Panc1 (cell line): ENCODE measurements at places on chromosomes 1 and 21.

GRCh38 chr1:29519788-29520110, 283.4 kb downstream of the PTPRU start:
- no peak overlapping the region for H3K4me3 ChIP-seq
- no peak for DNase-seq
- no peaks in the 10 kb centered on the region; the same call in 1 of the 2 replicates for H3K4me1 ChIP-seq
- H3K27ac ChIP-seq: no peak overlapping the region
- H3K27me3 ChIP-seq: 0 out of 2 replicates have a peak, but pooled peaks cover 2% of the 10 kb centered on the region
- H3K36me3 ChIP-seq: no peaks in the 10 kb centered on the region

DNA sequence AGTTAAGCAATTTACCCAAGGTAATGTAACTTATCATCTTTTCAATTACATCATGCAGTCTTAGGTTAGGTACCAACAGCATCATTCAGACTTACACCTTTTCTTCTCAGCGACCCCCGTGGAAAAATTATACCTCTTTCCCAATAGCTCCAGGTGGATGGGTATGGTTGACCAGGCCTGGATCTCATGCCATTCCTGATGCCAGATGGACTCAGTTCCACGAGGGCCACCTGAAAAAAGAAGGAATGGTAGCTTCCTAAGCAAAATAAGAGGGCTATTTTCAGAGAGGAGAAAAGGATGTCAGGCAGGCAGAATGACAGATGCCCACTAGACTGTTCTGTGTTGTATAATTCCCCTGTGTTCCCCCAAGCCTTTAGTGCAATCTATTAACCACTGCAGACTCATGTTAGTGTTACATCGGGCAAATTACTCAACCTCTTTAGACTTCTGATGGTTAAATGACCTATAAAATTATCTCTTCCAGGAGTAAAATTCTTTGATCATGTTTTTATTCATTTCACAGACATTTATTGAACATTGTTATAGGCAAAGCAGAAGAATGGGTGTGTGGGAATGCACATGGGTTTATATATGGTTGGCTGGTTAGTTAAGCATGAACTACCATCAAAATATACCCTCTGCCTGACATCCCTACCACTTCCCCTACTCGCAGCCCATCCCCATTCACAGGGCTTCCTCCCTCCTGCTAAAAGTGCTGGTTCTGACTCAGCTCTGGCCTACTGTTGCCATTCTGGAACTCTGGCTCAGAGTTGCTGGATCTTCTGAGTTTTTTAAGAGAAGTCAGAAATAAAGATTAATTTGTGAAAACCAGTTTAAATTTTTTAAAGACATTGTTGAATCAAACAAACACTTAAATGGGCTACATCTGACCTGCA, 10.6 kb upstream of the MYSM1 start:
- no peak overlapping the region for H3K27ac ChIP-seq
- no peaks in the 10 kb centered on the region for H3K4me1 ChIP-seq
- no peak for DNase-seq
- no peaks in the 10 kb centered on the region for H3K36me3 ChIP-seq

DNA sequence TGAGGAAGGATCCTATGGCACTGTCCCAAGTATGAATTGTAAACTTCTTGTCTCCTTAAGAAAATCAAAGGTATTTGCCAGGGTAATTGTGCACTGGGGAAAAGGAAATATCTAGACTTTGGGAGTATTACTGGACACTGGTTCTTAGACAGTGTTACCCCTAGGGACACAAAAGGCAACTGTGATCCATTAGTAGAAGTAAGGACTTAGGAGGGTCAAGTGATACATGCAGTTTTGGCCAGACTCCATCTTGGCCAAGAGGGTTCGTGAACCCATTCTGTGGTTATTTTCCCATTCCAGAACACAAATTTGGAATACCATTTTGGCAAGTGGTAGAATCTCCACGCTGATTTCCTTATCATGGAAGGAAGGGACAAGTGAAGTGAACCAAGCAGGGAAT, 98.1 kb downstream of the TM2D1 start:
- DNase-seq: no peak
- H3K36me3 ChIP-seq: no peaks in the 10 kb centered on the region
- no peak overlapping the region for H3K27ac ChIP-seq
- H3K4me3 ChIP-seq: no peak overlapping the region
- H3K27me3 ChIP-seq: no peaks in the 10 kb centered on the region
- H3K4me1 ChIP-seq: no peaks in the 10 kb centered on the region

DNA sequence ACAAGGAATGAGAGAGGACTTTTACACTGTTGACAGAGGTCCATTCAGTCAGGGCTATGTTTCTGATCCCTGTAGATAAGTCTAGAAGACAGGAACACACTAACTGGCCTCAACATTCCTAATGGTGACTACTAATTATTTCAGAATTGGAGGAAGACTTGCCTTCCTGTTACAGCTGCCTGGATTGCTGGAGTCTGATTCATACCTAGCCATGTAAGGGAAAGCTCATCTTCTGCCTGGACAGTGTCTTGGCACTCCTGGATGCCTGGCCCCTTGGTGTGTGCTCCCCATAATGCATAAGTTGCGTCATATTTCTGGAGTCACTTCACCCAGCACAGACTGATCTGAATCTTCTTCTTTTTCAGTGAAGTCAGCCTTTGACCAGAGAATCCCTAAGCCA, 326.0 kb upstream of the RUNX1 start:
- H3K27ac ChIP-seq: no peak overlapping the region
- H3K27me3 ChIP-seq: no peaks in the 10 kb centered on the region
- H3K4me1 ChIP-seq: no peaks in the 10 kb centered on the region
- no peaks in the 10 kb centered on the region for H3K36me3 ChIP-seq

GRCh38 chr1:153386500-153386901, 4.4 kb downstream of the S100A8 start:
- H3K27me3 ChIP-seq: peaks cover 10% of the 10 kb centered on the region
- H3K27ac ChIP-seq: no peak overlapping the region
- H3K36me3 ChIP-seq: no peaks in the 10 kb centered on the region

DNA sequence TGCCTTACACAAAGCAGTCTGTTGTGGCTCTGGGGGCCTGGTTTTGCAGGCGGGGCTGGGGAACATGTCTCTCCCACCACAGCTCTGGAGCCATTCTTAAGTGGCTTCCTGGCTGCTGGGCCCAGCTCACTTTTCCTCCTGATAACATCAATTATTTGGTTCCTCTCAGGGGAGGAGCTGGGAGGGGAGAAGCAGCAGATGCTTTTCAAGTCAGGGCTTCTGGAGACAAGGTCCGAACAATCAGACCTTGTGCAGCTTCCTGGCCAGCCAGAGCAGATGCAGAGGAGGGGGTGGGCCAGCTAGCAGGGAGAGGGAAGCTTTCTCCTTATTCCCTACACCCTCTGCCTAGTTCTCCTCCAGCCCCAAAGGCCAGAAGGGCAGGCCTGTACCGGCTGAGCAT, 3.7 kb upstream of the PAQR6 start:
- H3K27ac ChIP-seq: no peak overlapping the region
- no peak overlapping the region for H3K4me3 ChIP-seq
- DNase-seq: no peak

GRCh38 chr1:206497363-206497762, 10.0 kb upstream of the RASSF5 start:
- H3K27me3 ChIP-seq: no peaks in the 10 kb centered on the region
- no peak for DNase-seq
- no peaks in the 10 kb centered on the region for H3K4me1 ChIP-seq
- no peak overlapping the region for H3K27ac ChIP-seq
- no peak overlapping the region for H3K4me3 ChIP-seq

- H3K27ac ChIP-seq: no peak overlapping the region
- DNase-seq: no peak
- no peaks in the 10 kb centered on the region for H3K36me3 ChIP-seq
- H3K27me3 ChIP-seq: no peaks in the 10 kb centered on the region
- H3K4me3 ChIP-seq: no peak overlapping the region
Observed at GRCh38 chr1:7136166-7136953, 351.1 kb downstream of the CAMTA1 start.

DNA sequence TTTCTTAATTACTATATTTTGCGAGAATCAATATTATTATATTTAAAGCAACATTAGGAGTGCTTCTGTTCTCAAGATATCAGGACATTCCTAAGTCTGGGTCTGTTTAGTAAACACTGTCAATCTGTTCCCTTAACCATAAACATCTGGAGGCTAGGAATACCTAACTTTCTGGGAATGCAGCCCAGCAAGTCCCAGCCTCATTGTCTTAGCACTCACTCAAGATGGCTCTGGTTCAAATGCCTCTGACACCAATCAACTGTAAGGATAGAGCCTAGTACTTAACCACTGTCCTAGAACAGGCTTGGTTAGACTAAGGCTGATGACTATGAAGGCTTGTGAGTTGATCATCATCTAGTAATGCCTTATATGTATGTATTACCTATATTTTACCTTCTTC, 61.5 kb downstream of the TNN start:
- no peak for DNase-seq
- peaks cover 2% of the 10 kb centered on the region; the same call in 1 of the 2 replicates for H3K27me3 ChIP-seq
- no peak overlapping the region for H3K27ac ChIP-seq
- no peaks in the 10 kb centered on the region for H3K36me3 ChIP-seq
- H3K4me1 ChIP-seq: no peaks in the 10 kb centered on the region
- no peak overlapping the region for H3K4me3 ChIP-seq

DNA sequence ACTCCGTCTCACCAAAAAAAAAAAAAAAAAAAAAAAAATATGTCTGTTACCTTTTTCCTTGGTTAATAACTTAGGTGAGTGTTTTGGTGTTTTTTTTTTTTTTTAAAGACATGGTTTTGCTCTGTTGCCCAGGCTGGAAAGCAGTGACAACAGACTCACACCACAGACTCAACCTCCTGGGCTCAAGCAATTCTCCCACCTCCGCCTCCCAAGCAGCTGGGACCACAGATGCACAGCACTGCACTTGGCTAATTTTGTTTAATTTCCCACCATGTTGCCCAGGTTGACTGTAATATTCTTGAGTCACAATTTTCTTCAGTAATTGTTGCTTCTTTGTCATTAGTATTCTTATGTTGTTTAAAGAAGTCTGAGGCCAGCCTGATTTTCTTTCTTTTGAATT, 149.2 kb upstream of the SYT6 start:
- no peaks in the 10 kb centered on the region for H3K36me3 ChIP-seq
- H3K27ac ChIP-seq: no peak overlapping the region
- H3K4me3 ChIP-seq: no peak overlapping the region
- no peaks in the 10 kb centered on the region for H3K4me1 ChIP-seq

- H3K4me3 ChIP-seq: no peak overlapping the region
- no peak for DNase-seq
- no peaks in the 10 kb centered on the region; the same call in 1 of the 2 replicates for H3K27me3 ChIP-seq
- H3K27ac ChIP-seq: no peak overlapping the region
- H3K36me3 ChIP-seq: no peaks in the 10 kb centered on the region
- H3K4me1 ChIP-seq: no peaks in the 10 kb centered on the region
Observed at GRCh38 chr1:217983051-217983375, 302.1 kb upstream of the RRP15 start.

GRCh38 chr1:174676856-174677255, 229.1 kb downstream of the GPR52 start:
- H3K27me3 ChIP-seq: no peaks in the 10 kb centered on the region
- no peaks in the 10 kb centered on the region for H3K36me3 ChIP-seq

- H3K27me3 ChIP-seq: no peaks in the 10 kb centered on the region
- H3K4me1 ChIP-seq: no peaks in the 10 kb centered on the region
- no peak for DNase-seq
- H3K27ac ChIP-seq: no peak overlapping the region
- no peak overlapping the region for H3K4me3 ChIP-seq
Observed at GRCh38 chr1:13675151-13675651, 24.8 kb upstream of the PRDM2 start.

DNA sequence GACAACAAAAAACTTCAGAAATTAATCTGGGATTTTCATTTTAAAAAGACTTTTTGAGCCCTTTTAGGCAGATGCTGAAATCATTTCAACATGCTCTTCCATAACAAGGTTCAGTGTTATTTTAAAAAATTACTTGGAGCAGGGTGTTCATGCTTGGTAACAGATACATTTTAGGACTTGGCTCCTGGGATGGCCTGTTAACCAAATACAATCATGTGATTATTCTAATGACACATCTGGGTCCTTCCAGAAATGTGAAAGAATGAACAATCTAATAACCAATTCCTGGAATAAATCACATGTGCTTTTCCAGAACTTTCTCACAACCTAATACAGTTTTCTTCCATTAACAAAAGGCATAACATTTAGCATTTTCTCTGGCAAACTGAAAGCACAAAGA, 379.8 kb upstream of the RUNX1 start:
- H3K36me3 ChIP-seq: no peaks in the 10 kb centered on the region
- H3K4me1 ChIP-seq: no peaks in the 10 kb centered on the region
- peaks cover 2% of the 10 kb centered on the region for H3K27me3 ChIP-seq

GRCh38 chr1:179815641-179816040, 62.0 kb downstream of the TOR1AIP2 start:
- H3K4me3 ChIP-seq: peak overlapping the region; percentile 42
- H3K27me3 ChIP-seq: 0 out of 2 replicates have a peak, but pooled peaks cover 2% of the 10 kb centered on the region
- DNase-seq: no peak
- no peaks in the 10 kb centered on the region for H3K36me3 ChIP-seq

DNA sequence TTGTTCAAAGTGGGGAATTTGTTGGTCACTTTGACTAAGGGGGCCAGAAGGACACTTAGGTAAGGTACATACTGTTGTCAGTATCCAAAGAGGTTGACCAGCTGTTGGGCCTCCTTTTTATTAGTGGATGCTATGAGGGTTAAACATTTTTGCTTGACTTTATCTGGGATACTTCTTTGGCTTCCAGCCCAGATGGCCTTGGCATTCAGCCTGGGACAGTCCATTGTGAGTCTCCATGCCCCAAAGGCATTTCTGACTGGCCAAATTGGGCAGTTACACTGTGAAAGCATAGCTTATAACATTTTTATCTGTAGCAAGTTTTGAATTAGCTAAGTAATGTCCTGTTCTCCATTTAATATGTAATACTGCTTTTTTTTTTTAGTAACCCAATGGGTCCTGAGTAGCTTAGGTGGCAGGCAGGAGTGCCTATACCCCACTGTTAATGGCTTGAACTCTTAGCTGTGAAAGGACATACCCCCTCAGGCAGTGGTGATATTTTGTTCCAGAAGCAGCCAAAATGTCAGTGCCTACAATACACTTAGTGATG, 35.4 kb upstream of the CD1D start:
- H3K36me3 ChIP-seq: no peaks in the 10 kb centered on the region
- no peak overlapping the region for H3K4me3 ChIP-seq

- no peak overlapping the region for H3K27ac ChIP-seq
- no peak for DNase-seq
- no peaks in the 10 kb centered on the region for H3K36me3 ChIP-seq
Observed at GRCh38 chr1:237760951-237761350, 129.8 kb downstream of the ZP4 start.

DNA sequence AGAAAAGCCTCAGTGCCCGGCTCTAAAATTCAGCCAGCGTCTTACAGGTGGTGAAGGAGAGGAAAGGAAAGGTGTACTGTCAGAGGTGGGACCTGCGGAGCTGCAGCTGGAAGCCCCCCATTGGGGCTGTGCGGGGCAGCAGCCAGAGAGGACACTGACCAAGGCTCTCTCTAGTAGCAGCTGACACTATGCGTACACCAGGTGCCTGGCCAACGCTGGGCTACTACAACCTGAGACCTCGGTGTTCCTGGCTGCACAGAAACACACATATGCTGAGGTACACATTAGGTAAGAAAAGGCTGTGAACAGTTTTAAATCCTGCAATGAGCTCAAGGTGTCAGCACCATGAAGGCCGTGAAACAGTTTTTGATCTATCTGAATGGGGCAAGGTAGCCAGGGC, 55.5 kb upstream of the EDN2 start:
- no peak overlapping the region for H3K27ac ChIP-seq
- H3K36me3 ChIP-seq: no peaks in the 10 kb centered on the region
- H3K27me3 ChIP-seq: no peaks in the 10 kb centered on the region
- no peaks in the 10 kb centered on the region for H3K4me1 ChIP-seq
- DNase-seq: no peak

- H3K36me3 ChIP-seq: no peaks in the 10 kb centered on the region
- DNase-seq: no peak
- H3K27me3 ChIP-seq: peaks cover 23% of the 10 kb centered on the region
- H3K27ac ChIP-seq: no peak overlapping the region
Observed at GRCh38 chr1:36689992-36690391, 207.3 kb upstream of the CSF3R start.

- H3K27ac ChIP-seq: no peak overlapping the region
- H3K4me3 ChIP-seq: no peak overlapping the region
- H3K36me3 ChIP-seq: no peaks in the 10 kb centered on the region
- no peaks in the 10 kb centered on the region for H3K27me3 ChIP-seq
- peaks cover 7% of the 10 kb centered on the region; the same call in 1 of the 2 replicates for H3K4me1 ChIP-seq
Observed at GRCh38 chr1:198763298-198763714, 124.5 kb downstream of the PTPRC start.
